ENCODE measurements at places on chromosomes 11 and 22.
A peak's percentile ranks its signal among the peaks of the same experiment; 100 is the strongest.

DNA sequence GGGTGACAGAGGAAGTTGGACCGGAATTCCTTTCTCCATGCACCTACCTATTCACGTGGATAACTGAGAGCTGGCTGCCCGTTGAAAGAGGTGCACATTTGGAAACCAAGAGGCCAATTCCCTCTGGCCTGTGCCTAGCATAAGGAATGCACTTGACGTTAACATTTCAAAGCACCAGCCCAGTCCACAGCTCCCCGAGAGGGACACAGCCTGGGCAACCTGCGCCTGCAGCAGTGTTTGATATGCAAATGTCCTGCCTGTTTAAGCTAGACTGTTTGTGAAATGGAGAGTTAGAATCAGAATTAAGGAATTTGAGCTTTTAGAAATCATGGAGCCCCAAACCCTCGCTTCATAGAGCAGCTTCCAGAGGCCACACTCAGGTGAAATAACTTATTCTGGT, 126.1 kb downstream of the DSCAML1 start:
- no peak for DNase-seq

- no peak for DNase-seq
These were observed 511 bp downstream of the PKDREJ start for GRCh38 chr22:46262449-46263215.

DNA sequence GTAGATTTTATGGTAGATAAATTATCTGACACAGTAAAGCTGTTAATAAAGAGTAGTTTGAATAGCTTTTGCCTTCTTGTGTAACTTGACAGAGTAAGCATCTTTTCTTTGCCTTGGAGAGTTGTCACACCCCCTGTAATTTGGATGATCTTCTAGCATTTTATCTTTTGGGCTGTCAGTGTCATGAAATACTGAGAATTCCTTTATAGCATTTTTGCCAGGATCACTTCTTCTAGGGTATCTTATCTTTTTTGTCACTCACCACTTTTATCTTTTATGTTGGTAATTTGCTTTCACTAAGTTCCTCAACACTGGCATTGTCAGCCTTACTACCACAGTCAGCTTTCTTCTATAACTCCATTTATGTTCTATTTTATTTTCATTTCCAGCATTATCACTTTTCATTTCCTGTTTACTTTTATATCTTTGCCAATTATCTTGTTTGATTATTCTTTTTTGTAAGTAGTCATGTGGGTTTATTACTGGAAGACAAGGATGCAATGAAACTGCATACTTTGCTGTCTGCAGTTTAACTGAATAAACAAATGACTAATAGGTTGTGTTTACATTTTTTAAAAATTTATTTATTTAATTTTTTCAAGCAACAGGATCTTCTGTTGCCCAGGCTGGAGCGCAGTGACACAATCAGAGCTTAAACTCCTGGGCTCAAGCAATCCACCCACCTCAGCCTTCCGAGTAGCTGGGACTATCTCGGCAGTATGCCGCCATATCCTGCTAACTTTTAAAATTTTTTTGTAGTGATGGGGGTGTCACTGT, 28.1 kb upstream of the ACAT1 start:
- DNase-seq, result no peak

GRCh38 chr11:66887526-66887925, 30.7 kb downstream of the LRFN4 start:
- no peak for DNase-seq

- no peak for DNase-seq
These were observed 11.5 kb upstream of the MRGPRF start for GRCh38 chr11:69024509-69024908.

DNA sequence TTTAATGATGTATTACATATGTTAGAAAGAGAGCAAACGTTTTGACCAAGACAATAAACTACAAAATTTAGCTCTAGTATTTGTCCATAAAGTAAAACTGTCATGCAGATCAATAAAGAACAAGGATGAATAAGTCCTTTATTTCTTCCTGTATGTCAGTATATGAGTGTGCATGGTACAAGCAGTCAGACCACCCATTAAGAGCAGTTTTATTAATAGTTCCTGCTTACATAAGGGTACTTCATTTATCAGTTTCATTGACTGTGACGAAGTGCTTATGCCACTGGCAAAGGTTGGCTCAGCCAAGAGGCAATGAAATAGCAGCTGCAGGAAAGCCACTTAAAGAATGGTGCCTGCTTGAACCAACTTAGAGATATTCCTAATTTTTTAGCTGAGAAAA, 913.0 kb upstream of the CNTN5 start:
- no peak for DNase-seq

GRCh38 chr11:60872961-60873524, 5.7 kb downstream of the ZP1 start:
- peak; percentile 52 for DNase-seq

- DNase-seq, result no peak
These were observed 42.5 kb downstream of the RTN4R start for GRCh38 chr22:20225693-20225966.

DNA sequence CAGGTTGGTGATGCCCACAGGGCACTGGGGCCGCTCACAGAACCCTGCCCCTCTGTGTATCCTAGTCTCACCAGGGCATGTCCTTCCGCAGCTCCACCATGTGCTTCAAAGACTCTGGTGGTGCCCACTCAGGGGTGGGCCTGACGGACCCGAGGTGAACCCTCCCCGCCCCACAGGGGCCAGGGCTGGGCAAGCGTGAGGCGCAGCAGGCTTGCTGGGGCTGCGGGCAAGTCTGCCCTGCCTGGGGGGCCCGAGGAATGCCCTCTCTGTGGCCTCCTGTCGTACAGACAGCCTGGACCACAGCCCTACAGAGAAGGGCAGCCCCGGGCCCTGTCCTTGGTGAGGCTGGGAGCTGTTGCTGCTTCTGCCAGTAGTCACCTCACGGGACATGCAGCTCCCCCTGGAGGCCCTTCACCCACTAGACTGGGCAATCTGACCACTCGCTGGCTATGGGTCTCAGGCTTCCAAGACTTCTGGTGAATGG, 40.2 kb downstream of the TBX1 start:
- DNase-seq, result peak; percentile 7

Measured in MV-4-11 (cell line).